ENCODE measurements at places on chromosomes 12 and 14.

GRCh38 chr12:89769483-89769818 lies 60.8 kb upstream of the ATP2B1 start:
- DNase-seq = no peak

DNA sequence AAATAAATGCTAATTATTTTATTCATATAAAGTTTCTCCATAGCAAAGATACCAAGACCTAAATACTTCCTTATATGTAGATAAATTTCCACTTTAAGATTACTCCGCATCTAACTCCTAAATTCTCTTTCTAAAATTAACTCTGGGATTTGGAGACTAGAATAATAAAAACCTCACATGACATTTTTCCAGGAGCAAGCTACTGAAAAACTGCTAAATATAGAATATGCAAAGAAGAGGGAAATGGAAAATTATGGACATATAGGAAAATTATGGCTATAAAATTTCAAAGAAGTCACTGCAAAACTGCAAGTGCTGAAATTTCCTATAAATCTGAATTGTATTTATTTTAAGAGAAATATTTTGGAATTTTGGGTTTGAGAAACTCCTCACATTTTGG lies 186.2 kb downstream of the DUSP6 start:
- DNase-seq = no peak

GRCh38 chr12:9103050-9103849 lies 12.5 kb downstream of the A2M start:
- DNase-seq = no peak

- peak; percentile 83 for DNase-seq
Observed at GRCh38 chr12:58148405-58148804, 207.0 kb downstream of the ATP23 start.

GRCh38 chr14:37819155-37820015 lies 224.0 kb downstream of the TTC6 start:
- peak; percentile 67 for DNase-seq

GRCh38 chr14:63009495-63009894 lies 35.8 kb downstream of the KCNH5 start:
- DNase-seq = no peak

DNA sequence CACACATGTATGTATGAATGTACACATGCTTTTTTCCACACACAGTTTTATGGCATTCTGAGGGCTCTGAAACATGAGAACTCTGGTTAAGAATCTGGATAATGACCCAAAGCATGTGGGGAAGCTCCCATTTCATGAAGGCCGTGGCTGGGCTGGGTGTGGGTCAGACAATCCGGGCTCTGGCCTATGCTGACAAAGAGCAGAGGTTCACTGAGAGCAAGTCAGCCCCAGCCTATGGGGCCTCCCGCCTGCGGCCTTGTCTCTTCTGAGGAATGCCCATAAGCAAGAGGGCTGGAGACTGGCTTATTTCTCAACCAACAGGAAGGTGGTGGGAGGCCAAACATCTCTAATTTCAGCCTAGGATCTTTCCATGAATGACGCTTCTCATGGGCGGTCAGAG lies 8.5 kb downstream of the MYH6 start:
- DNase-seq = no peak

DNA sequence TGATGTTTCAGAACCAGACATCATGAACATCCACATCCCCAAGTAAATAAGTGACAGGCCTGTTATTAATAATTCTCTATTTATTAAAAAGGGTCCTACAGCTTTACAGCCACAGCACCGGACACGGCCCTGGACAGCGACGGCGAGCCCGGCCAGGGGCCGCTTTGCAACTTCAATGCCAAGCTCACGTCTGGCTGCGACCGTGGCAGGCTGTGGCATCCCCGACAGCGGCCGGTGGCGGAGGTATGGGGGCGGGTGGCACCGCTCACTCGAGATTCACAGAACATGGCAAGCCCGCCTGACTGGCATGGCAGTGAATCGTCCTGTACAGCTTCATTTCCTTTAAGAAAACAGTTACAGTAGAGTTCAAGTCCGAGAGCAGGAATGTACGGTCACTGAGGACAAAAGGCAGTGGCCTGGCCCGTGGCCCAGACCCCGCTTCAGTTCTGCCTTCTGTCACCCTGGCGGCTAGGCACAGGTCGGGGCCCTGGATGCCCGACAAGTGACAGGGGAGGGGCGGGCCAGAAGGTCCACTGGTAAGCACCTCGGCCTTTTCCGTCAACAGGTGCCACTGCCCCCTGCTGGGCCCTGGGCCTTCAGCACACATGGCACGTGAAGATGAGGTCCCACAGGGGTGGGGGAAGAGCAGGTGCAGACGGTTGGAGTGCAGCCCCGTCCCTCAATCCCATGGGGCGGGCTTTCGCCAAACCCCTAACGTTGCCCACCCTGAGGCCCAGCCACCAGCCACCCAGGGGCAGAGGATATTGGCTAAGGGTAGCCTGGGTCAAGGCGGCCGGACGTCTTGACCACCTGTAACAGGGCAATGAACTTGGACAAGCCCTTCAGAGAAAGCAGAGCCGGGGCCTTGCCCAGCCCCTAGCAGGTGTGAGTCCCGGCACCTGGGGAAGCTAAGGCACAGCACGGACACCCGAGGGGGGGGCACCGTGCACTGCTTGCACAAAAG lies 30.3 kb downstream of the HIP1R start:
- DNase-seq = peak; percentile 24

- no peak for DNase-seq
Observed at GRCh38 chr12:33560653-33561208, 121.1 kb upstream of the SYT10 start.

GRCh38 chr12:54719691-54720090 lies 71.5 kb upstream of the DCD start:
- DNase-seq = no peak

DNA sequence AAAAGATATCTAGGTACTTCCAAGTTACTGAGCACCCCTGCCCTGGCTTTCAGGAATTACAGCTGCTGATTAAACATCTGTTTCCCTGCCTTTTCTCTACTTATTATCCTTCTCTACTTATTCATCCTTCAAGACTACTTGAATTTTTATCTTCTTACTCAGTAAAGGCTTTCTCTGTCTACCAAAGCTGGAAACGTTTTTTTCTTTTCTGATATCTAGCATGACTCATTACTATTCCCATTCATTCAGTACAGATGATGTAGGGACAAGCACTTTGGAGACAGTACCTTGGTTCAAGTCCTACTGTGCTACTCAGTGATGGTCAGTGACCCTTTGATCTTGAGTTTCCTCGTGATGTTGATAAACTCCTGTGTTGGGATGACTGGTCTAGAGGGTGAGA lies 848.7 kb downstream of the NRXN3 start:
- peak; percentile 70 for DNase-seq

DNA sequence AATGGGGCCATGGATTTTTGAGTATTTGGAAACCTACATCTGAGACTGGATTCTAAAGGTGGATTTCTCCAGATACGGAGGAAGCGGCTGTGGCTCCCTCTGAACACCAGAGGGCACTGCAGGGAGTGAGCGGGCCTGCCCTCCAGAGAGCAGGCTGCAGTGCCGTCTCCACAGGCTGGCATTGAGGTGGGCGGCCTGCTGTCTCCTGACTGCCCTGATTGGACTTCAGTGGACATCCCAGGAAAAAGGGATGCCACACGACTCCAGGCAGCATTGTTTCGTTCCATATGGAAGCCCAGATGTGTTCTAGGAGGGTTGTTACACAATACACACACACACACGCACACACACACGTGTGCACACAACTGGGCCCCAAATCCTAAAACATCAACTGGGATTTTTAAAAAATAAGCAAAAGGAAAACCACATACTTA lies 20.9 kb upstream of the ANO2 start:
- peak; percentile 37 for DNase-seq

DNA sequence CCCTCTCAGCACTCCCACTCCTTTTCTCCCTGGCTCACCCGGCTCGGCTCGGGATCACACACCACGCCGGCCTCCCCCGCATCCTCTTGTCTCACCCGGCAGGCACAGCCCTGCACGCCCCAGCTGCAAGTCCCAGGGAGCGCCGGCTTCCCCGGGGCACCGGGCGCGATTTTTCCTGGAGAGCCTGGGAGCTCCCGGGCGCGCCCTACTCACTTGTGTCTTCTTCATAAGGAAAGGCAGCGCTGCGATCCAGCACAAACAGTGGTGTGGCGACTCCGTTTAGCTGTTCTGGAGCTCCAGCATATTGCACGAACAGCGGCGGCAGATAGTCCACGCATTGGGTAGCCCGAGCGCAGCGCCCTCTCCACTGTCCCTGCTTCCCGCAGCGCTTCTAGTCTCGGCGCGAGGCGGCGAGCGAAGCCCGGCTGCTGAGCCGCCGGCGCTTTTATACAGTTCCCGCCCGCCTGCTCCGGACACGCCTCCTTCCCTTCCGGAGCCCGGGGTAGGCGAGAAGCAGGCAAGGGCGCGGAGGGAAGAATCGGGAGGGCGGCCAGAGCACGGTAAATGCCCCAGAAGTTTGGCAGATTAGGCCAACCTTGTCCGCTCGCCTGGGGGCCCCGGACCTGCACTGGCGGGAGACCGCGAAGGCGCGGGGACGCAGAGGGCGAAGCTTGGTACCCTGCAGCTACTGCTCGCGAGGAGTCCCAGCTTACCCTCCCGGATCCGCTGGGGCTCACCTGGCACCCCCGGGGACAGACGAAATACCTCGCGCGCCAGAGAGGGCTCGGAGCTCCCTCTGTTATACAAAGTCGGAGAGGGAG lies at the start of gene KITLG:
KITLG (minus strand) TSS at position 421 of the 821 bp plus-strand sequence; CDS start at position 228, 193 bp downstream.
- DNase-seq = peak; percentile 91

- no peak for DNase-seq
Observed at GRCh38 chr14:92451245-92451644, 62.3 kb upstream of the RIN3 start.

DNA sequence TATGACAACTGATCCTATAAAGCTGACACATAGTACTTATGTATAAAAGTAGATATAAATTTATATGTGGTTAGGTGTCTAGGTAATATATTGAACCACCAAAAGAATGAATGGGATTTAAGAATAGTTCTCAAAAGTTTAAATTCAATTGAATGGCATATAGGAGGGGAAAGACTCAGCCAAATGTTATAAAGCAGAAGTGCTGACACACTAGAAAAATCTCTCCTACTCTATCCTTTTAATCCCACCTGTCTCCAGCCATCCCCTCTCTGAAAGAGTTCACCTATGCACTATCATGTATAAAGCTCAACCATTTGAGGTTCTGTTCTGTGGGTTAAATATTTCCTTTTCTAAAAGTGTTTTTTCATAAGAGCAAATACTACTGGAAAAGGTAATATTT lies 400.7 kb downstream of the SOX5 start:
- DNase-seq = no peak

DNA sequence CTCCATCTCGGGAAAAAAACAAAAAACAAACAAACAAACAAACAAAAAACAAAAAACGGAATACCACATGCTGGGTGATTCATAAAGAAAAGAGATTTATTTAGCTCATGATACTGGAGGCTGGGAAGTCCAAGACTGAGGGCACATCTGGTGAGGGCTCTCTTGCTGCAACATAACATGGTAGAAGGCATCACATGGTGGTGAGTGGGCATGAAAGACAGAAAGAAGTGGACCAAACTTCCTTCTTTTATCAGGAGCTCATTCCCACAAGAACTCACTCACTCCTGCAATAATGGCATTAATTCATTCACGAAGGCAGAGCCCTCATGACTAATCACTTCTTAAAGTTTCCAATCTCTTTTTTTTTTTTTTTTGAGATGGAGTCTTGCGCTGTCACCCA lies 8.0 kb upstream of the LGMN start:
- DNase-seq = no peak

DNA sequence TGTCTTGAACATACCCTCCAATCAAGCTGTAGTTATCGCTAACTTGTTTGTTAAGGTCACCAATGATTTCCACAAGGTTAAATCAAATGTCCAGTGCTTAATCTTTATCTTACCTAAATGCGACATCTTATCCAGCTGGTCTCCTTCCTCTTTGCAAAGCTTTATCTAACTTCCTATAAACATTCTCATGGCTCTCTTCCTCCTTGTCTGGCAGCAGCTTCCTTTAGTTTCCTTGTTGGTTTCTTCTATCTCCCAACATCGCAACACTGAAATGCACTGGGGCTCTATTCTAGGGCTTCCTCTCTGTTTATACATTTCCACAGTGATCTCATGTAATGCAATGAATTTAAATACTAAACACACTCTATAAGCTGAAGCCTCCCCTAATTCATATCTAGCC lies 28.7 kb downstream of the UBE2N start:
- no peak for DNase-seq

GRCh38 chr14:82420871-82421270 lies 887.2 kb upstream of the SEL1L start:
- no peak for DNase-seq

DNA sequence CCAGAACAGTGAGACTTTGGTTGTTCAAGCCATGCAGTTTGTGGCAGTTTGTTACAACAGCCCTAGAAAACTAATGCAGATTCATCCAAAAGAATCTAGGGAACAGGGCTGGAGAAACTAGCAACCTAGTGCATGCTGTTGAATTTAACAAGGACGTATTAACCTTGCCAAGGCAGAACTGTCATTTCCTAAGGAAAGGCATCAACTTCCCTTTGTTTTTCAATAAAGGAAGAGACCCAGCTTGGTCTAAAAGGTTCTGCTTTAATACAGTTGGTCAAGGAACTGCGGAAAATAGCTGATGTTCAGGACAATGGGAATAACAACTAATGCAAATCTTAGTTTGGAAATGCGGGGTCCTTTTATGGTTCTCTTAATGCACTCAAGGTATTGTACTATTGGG lies 11.5 kb downstream of the AK7 start:
- no peak for DNase-seq

DNA sequence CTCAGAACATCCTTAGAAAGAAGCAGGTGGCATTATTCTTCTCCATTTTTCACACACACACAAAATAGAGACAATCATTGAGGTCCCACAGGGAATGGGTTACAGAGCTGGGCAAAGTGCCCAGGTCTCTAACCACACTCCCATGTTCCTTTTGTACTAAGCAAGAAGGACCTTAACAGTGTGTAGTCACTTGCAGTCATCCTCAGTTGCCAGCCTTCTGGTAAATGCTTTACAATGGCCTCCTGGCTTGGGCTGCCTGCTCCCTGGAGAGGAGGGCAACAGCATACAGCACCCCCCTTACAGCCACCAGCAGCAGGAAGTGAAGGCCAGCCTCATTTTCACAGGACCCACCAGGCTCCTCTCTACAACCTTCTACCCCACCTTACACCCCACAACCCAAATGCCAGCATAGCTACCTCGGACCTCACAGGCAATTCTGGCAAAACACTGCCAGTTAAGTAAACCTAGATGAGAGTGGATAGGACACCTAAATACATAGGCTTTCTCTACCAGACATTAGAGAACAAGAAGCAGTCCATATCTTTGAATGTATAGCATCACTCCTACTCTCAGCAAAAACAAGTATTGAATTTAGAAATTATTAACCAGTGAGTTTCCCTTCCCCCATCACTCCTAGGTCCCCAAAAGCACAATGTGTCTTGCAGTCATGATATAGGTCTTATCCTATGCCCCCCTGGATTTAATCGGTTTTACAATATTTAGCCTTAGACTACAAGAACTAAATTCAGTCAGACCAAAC lies 88.1 kb downstream of the PPP2R5E start:
- DNase-seq = peak; percentile 60

DNA sequence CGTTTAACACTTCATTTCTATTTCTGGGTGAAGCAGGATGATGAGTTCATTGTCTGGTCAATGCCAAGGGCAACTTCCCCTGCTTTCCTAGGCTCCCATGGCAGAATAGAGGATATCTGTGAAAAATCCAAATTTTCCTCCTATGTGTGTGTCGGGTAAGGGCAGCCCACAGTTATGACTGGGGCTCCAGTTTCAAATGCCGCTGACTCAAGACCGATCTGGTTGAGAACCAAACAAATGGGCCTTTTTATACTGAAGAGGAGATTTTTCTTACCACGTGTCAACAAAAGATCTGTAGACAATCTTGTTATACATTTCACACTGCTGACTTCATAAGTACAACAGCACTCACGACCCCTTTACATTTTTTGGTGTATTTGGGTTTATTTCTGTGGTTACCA lies 120.8 kb downstream of the CHST11 start:
- DNase-seq = peak; percentile 91

- no peak for DNase-seq
Observed at GRCh38 chr12:132689227-132689626, 1.8 kb downstream of the PXMP2 start.
